ENCODE measurements at places on chromosomes 4 and X.

DNA sequence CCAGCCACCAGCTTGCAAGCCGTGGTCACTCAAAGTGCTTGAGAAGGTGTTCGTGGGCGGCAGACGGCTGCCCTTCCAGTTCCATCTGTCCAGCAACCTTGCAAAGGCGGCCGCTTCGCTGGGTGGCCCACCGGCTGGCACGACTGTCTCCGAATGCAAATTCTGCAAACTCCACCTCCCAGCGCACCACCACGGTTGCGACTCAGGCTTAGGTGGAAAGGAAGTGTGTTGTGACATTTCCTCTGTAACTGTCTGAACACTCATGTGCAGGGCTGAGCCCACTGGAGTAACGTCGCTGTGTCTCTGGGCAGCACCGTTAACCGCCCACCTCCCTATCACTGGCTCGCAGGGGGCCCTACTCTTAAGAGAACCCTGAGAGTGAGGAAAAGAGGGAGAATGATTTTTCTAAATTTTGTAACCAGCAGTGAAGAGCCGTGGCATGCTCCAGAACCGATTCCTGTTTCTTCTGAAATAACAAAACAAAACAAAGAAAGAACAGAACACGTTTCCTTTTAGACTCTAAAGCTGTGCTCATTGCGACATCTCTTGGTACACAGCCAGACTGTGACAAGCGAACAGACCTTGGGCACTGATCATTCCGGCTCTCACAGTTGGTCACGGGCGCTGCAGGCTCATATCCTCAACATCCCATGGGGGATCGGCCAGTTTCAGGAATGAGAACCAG is at the start of gene P2RY8:
Gene P2RY8, minus strand, starts transcription at position 155 of the 685 bp plus-strand sequence. CDS start 70,627 bp downstream, outside the sequence.
- DNase-seq: peak; percentile 71

DNA sequence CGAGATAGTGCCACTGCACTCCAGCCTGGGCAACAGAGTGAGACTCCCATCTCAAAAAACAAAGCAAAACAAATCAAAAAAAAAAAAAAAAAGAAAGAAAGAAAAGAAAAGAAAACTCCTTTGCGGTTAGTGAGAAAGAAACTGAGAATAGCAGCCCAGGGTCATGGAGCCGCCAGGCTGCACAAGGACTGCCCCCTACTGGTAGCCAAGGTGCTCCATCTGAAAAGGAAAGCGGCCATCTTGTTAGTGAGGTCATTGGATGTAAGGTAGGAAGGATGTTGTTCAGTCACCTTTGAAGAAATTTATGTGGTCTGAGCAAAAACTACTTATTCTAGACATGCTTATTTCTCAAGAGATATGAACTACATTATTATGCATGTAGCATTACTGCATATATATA is 660.6 kb upstream of the TENM3 start:
- no peak for DNase-seq

DNA sequence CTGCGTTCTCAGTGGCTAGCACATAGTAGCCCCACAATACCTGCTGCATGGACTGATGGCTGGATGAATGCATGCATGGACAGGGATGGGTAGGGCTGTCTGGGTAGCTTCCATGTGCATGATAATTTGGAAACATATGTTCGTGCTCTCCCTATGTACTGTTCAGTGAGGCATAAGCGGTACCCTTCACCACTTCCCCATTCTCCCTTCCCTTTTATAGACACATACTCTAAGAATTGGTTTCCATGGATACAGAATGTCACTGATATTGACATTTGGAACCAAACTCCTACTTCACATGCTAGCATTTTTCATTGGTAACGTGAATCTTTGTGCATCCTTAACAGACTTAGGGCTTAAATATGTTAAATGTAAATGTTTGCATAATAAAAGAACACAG is 20.4 kb downstream of the USP46 start:
- DNase-seq: no peak

DNA sequence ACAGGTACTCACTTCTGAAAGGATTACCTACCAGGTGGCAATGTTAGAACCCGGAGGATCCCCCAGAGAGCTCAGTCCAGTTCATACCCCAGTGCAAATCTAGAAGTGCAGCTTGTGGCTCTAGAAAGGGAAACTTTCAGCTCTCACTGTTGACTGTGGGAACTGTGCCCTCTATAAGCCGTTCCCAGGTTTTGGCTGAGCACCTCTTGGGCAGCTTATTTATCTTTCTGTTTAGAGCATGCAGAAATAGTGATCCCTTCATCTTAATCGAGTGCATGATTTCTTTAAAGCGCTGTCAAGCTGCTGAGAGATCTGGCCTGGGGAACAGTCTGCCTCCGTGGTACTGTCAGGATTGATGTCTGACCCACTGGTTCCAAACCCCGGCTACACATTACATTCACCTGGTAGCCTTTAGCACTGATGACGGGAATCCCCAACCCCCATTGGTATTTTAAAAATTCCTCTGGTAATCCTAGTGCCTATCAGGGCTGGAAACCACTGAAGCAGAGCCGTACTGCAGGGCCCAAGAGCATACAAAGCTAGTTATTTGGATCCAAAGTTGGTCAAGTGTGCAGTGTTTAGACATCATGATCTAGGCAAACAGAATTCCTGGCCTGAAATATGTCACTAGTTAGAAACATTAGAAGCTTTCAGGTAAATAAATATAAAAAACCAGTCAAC is 103.2 kb downstream of the KLHL8 start:
- DNase-seq: no peak

- DNase-seq: no peak
Measured at GRCh38 chrX:18031726-18032375, 170.8 kb upstream of the RAI2 start.

DNA sequence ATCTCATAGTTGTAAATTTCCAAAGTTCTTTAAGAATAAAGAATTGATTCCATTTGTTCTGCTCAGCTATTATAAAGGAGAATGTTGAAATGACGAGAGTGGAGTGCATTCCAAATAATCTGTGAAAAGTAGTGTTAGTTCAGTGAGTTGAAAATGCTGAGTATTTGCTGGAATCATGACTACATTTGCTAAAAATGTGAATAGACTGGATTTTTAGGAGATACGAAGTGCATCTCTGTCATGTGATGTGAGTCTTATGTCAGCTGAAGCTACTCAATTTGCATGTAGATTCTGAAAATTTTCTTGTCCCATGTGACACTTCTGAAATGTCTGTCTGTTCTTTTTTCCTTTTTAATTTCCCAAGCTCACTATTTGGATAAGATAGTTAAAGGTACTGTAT is 206.0 kb downstream of the DCTD start:
- DNase-seq: no peak

- no peak for DNase-seq
Measured at GRCh38 chr4:85777908-85778631, 303.1 kb downstream of the ARHGAP24 start.

- DNase-seq: no peak
Measured at GRCh38 chrX:39764441-39764914, 333.3 kb downstream of the BCOR start.

DNA sequence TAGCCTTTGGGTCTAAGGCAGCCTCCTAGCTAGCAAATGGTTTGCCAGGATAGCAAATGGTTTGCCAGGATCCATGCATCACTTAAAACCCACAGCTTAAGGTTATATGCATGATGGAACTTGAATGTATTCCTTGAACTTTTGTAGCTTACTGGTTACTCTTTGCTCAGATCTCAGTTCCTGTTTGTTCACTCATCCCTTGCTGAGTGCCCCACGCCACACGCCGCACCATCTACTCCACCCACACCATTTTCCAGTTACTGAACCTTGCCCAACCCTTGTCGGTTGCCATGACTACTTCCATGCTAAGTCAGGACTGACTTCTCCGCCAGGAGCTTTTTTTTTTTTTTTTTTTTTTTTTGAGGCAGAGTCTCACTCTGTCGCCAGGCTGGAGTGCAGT is 29.5 kb upstream of the XIAP start:
- no peak for DNase-seq

DNA sequence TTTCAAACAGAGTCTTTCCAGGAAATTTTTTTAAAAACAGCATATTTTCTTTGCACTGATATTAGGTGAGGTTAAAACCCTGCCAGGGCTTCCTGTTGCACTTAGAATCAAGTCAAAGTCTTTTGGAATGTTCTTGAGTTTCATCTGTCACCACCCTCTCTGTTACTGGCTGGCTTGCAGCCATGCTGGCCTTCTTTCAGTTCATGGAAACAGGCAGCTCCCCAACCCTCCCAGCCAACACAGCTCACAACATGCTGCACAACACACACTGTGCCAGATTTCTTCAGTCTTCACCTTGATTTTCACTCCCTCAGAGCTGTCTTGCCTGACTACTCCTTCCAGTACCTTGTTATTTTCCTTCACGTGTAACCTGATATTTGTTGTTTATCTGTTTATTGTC is 129.5 kb downstream of the KCNIP4 start:
- no peak for DNase-seq

DNA sequence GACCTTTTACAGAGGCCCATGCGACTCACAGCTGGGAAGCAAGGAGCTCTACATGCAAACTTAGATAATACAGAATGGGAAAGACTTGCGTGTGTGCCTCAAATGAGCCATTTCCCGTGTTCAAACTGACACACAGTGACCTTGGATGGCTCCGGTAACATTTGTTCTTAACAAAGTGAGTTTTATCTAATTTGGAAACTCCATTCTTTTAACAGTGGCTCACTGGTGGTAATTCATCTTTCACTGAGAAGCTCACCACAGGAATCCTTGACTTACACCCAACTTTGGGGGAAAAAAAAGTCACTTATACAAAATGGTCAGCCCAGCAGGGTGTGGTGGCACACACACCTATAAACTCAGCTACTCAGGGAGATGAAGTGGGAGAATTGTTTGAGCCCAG is 190.6 kb downstream of the LDB2 start:
- no peak for DNase-seq

- DNase-seq: no peak
Measured at GRCh38 chrX:39654183-39654925, 443.4 kb downstream of the BCOR start.

DNA sequence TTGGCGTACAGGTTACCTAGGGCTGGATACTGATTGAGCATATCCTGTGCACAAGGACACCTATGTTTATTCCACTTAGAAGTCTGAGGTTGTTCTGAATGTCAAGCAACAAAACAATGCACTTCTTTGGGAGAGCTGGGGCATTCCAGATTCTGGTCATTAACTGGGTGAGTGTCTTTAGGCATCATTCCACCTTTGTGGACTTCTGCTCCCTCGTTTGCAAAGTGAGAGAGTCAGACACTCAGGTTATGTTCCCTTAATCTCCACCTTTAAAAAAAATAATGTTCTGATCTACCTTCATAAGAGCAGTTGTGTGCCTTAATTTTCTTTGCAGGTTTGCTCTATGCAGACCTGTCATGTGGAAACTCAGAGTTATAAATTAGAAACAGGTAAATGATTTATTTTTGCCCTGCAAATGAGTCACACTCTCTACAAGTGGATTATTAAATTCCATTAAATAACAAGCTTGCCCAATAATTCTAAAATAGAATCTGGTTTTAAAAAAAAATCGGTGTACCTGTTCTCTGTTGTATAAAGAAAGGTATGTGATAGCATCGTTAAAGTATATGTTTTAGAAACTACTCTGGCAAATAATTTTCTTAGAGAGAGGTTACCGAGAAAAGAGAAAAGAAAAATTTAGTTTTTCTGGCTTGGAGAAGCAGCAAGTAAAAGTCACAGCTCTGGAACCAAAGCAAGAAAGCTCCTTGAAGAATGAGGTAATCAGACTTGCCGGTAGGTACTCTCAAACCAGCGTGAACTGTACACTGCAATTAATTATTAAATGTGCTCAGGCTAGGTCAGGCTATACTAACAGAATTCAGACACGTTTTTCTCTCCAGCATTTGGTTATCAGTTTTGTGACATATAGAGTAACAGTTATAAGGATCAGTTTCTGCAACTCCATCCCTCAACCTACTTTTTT is 93.2 kb downstream of the SORBS2 start:
- DNase-seq: no peak

GRCh38 chrX:110135618-110136017 is 132.7 kb downstream of the TMEM164 start:
- DNase-seq: no peak

DNA sequence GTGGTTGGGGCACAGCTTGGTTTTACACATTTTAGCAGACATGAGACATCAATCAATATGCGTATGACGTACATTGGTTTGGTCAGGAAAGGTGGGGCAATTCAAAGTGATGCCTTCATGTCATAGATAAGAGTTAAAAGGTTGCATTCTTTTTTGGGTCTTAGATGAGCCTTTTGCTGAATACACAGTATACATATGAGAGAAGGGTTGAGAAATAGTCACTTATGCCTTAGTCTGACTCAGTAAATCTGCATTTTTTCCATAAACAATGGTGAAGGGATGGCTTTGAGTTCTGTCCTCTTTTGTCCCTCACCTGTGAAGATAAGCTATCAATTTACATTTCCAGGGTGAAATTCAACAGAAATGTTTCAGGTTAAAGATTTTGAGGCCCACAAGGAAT is 43.9 kb upstream of the UGT2B15 start:
- DNase-seq: no peak

DNA sequence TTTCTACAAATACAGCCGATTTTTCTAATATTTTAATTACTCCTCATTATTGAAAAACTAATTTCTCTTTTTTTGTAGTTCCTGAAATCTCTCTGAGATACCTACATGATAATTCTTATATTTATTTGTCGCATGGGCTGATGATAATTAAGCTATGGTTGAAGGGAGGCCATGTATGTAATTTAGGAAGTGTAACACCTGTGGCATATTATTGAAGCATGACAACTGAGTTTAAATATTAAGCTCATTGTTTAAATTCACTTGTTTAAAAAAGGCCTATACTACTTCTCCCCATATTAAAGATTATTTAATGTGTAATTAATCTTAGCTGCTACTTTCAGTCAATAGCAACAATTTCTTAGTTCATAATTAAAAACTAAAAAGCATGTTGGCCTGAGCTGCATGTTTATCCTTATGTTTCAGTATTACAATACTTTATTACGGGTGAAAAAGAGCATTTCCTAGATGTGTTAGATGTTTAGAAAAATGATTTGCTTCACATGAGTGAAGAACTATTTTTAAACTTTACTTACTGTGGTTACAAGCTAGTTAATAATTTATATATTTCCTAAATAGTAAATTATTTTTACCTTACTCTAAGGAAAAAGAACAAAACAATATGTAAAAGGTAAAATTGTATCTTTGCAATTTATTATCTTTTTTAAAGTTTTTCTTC is 122.4 kb downstream of the RAP1GDS1 start:
- DNase-seq: no peak

DNA sequence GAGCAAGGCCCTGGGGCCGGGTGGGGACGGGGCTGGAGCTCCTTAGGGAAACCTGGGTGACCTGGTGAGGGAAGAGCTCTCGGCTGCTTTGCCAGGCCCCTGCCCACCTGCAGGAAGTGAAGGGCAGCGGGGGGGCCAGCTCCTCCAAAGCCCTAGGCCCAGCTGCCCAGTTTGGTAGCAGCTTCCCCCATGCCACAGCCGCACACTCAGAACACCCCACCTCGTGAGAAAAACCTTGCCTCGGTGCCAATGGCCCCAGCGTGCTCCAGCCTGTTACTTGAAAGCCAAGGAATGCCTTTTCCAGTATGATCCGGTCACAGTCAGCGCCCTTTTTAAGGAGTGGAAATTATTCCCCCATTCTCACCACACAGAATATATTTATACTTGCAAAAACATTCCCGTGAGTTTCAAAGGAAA is 38.3 kb downstream of the ACOX3 start:
- DNase-seq: no peak

DNA sequence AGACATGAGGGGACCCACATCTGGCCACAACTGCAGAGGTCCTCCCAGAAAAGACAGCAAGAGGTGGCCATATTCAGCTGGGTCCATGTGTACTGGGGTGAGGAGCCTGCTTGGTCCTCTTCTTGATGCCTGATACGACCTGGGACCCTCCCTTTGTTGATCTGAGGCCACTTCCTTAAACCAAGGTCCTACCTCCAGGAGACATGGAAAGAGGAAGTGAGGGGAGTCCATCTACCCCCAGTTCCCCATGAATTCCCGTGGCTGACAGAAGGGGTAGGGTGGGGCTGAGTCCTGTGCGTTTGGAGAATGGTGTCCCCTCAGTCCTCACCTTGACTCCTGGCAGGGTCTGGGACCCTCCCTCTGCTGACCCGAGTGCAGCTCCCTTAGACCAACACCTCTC is 2.1 kb downstream of the MAGEA10 start:
- no peak for DNase-seq
